Keratinocyte (primary cell): ENCODE measurements at places on chromosomes 7 and 10.
A peak's percentile ranks its signal among the peaks of the same experiment; 100 is the strongest.

DNA sequence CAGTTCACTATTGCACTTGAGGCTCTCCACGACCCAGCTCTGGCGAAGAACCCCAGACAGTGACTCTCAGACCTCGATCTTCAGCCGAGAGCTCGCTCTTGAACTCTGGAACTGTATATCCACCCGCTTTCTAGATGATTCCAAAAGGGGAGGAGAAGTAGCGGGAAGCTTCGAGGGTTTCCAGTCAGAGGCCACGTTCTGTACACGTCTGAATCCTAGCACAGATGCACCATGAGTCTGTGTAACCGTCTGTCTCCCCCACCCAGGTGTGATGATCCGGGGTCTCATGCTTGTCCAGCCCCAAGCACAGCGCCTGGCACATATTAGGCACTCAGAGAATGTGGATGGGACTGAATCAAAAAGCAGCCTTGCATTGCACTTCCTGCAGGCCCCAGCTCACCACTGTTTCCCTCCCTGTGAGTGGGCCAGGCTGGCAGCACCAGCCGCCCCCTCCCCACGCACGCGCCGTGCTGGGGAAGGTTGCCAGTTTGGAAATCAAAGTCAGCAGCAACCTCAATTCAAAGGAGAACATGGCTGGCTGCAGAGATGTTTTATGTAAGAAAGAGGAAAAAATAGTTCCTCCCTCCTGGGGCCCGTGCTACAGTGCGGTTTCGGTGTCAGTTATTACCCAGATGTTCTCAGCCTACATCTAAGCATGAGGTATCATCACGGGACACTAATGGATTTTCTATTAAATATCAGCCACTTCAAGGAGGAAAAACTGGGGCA, 5.7 kb downstream of the GRID2IP start:
- H3K4me3 ChIP-seq = no peak overlapping the region
- no peaks in the 10 kb centered on the region for H3K4me1 ChIP-seq
- no peaks in the 10 kb centered on the region for H3K27me3 ChIP-seq
- no peak for DNase-seq

- peaks cover 16% of the 10 kb centered on the region for H3K4me1 ChIP-seq
- DNase-seq = no peak
- H3K27me3 ChIP-seq = peaks cover 13% of the 10 kb centered on the region
- no peak overlapping the region for H3K4me3 ChIP-seq
Measured at GRCh38 chr10:89209718-89210117, 2.6 kb upstream of the CH25H start.

- peaks cover 46% of the 10 kb centered on the region for H3K4me1 ChIP-seq
- DNase-seq = no peak
- peak overlapping the region; percentile 90 for H3K4me3 ChIP-seq
- H3K36me3 ChIP-seq = no peaks in the 10 kb centered on the region
- no peaks in the 10 kb centered on the region for H3K27me3 ChIP-seq
Measured at GRCh38 chr7:129612112-129613015, 844 bp downstream of the NRF1 start.

- H3K4me3 ChIP-seq = no peak overlapping the region
- no peak overlapping the region for H3K27ac ChIP-seq
- DNase-seq = peak; percentile 83
- H3K27me3 ChIP-seq = no peaks in the 10 kb centered on the region
- H3K36me3 ChIP-seq = no peaks in the 10 kb centered on the region
- H3K4me1 ChIP-seq = peaks cover 14% of the 10 kb centered on the region
Measured at GRCh38 chr7:114889646-114890285, 32.1 kb upstream of the MDFIC start.
